ENCODE measurements at places on chromosomes 3 and 15.

DNA sequence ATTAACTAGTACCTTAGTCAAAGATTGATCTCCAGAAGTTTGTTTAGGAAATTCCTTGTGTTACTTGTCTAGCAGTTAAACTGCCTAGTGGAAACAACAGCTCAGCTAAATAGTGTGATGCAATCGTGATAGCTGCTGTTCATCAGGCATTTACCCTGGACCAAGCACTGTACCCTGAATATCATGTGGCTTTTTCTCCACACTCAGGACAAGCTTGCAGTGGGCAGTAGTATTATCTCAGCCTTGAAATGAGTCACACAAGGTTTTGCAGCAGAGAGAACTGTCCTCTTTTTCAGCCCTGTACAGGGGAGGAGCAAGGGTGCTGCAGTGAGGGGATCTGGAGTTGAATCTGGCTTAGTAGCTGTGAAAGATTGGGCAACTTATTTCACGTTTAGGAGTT, 208.4 kb downstream of the TP63 start:
- DNase-seq, result peak; percentile 11

DNA sequence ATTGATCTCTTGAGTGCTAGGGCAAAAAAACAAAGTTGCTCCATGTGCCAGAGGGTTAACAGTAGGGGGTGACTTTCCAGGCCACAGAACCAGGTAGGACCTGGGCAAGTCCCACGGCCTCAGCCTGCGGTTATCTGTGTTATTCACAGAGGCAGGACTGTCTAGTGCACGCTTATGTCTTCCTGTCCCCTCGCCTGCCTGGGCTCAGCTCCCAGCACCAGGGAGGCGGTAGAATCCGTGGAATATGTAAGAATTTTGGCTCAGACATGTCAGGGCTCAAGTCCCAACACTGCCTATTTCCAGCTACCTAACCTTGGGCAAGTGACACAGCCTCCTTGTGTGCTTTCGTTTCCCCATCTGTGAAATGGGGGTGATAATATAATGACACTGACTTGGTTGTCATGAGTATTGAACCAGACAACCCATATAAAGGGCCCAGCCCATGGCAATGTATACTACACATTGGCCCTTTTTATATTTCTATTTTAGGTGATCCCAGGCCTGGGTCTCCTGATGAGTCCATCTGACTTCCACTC, 44.3 kb upstream of the FLNB start:
- DNase-seq, result no peak

GRCh38 chr15:59689626-59690236, 611 bp upstream of the BNIP2 start:
- peak; percentile 80 for DNase-seq

GRCh38 chr3:87260270-87260669, 16.1 kb downstream of the POU1F1 start:
- DNase-seq, result peak; percentile 59

Measured in inflammatory macrophage treated with lipopolysaccharide for 4 hours (primary cell).